Aortic smooth muscle cell (primary cell): ENCODE measurements at places on chromosomes 4 and X. TPM values are rescaled to one million over a fixed set of nuclear protein-coding genes. Genes with fewer than 3 reads are reported as not detected.

Gene LRRC66
- 0.53 and 0.56 TPM in 2 replicates for total RNA-seq

Gene GAGE1
- not detected in 2 replicates for total RNA-seq

Gene CYP2U1
- total RNA-seq: 9.0 and 10.2 TPM in 2 replicates

Gene PDZD4
- total RNA-seq: 0.37 and 0.53 TPM in 2 replicates

Gene VCX3B
- not detected in 2 replicates for total RNA-seq

Gene ELF2
- 40.0 and 43.8 TPM in 2 replicates for total RNA-seq

Gene ADH7
- not detected in 2 replicates for total RNA-seq

Gene FAM47A
- total RNA-seq: not detected in 2 replicates
